Progenitor cell of endocrine pancreas (in vitro differentiated cells): ENCODE measurements at places on chromosomes 5 and 9. TPM values are rescaled to one million over a fixed set of nuclear protein-coding genes. Genes with fewer than 3 reads are reported as not detected.

DNA sequence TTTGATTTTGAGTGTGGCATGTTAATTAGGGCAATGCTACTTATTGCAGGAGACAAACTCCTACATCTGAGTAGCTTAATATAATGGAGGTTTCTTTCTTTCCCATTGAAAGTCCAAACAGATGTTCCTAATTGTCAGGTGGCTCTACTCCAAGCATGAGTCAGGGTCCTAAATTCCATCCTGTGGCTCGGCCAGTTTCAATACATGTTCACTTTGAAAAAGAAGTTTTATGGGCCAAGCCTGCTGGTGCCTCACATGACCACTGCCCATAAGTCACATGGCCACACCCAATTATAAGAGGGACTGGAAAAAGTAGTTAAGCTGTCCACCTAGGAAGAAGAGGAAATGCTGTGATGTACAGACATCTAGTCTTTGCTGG lies 170.4 kb downstream of the ARRDC3 start:
- H3K27ac ChIP-seq, result no peak overlapping the region
- H3K27me3 ChIP-seq, result no peaks in the 10 kb centered on the region
- H3K4me1 ChIP-seq, result no peaks in the 10 kb centered on the region
- no peak overlapping the region for H3K4me3 ChIP-seq
- no peak for DNase-seq

GRCh38 chr5:81895307-81895706 lies 76.5 kb upstream of the ATG10 start:
- H3K4me1 ChIP-seq, result no peaks in the 10 kb centered on the region
- DNase-seq, result no peak
- peaks cover 3% of the 10 kb centered on the region for H3K27me3 ChIP-seq
- H3K4me3 ChIP-seq, result no peak overlapping the region
- peaks cover 8% of the 10 kb centered on the region for H3K36me3 ChIP-seq
- H3K27ac ChIP-seq, result no peak overlapping the region

GRCh38 chr9:131800366-131800765 lies 60.5 kb upstream of the RAPGEF1 start:
- DNase-seq, result no peak
- H3K4me3 ChIP-seq, result no peak overlapping the region
- H3K27ac ChIP-seq, result no peak overlapping the region
- peaks cover 31% of the 10 kb centered on the region for H3K27me3 ChIP-seq
- H3K36me3 ChIP-seq, result no peaks in the 10 kb centered on the region
- peaks cover under 1% of the 10 kb centered on the region for H3K4me1 ChIP-seq

DNA sequence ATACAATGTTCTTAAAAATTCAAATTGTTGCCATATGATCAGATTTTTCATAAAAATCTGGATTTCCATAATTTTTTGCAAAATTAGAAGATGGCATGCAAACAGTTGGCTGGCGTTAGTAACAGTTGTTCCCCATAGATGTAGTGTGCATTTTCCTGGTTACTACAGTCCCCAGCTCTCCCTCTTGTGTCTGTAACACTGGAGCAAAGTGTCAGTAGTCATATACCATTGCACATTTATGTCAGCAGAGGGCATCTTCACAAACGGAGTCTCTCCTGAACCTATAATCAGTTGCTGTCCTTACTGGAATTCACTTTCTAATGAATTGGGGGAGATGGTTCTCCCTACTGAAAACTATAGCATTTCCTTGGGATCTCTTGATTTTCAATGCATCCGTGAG lies 44.7 kb upstream of the DMAC1 start:
- no peaks in the 10 kb centered on the region for H3K36me3 ChIP-seq
- no peaks in the 10 kb centered on the region for H3K4me1 ChIP-seq
- no peaks in the 10 kb centered on the region for H3K27me3 ChIP-seq
- no peak overlapping the region for H3K27ac ChIP-seq
- no peak overlapping the region for H3K4me3 ChIP-seq
- DNase-seq, result no peak

DNA sequence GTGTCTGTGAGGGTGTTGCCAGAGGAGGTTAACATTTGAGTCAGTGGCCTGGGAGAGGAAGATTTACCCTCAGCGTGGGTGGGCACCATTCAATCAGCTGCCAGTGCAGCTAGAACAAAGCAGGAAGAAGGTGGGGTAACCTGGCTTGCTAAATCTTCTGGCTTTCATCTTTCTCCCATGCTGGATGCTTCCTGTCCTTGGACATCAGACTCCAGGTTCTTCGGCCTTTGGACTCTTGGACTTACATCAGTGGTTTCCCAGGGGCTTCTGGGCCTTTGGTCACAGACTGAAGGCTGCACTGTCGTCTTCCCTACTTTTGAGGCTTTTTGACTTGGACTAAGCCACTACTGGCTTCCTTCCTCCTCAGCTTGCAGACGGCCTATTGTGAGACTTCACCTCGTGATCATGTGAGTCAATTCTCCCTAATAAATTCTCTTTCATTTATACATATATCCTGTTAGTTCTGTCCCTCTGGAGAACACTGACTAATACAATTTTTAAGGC lies 38.1 kb downstream of the PBX3 start:
- no peaks in the 10 kb centered on the region for H3K27me3 ChIP-seq
- H3K27ac ChIP-seq, result no peak overlapping the region

DNA sequence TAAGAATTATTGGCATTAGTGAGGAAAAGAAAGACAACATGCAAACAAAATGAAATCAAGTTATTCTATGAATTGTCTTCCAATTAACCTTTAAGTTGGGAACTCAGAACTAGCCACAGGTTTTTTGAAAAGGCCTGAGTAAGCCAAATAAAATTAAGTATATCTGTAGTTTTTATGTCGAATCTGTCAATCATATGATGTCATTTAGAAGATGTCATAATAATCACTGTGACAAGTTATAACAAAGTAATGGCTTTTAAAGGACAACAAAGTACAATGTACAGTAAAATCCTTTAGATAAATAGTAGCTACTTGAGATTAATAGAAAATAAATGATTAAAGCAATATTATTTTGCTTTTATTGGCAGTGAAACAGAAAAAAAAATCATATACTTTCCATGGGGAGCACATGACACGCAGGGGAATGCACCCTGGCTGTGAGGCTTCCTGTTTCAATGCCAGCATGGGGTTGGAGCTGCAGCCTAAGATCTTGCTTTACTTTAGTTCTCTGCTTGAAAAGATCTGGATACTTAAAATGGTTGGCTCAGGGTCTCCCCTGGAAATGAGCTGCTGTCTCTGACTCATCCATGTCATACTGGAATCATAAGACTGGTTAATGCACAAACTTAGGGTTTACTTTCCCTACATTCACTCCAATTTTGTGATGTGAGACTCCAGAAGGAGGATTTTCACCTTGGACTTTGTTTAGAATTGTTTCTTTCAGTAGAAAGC lies 284.3 kb downstream of the TAF11L14 start:
- no peaks in the 10 kb centered on the region for H3K4me1 ChIP-seq
- H3K4me3 ChIP-seq, result no peak overlapping the region
- H3K36me3 ChIP-seq, result no peaks in the 10 kb centered on the region
- no peak for DNase-seq

C9 gene
- not detected in 2 replicates for total RNA-seq

ZNF883 gene
- 14.1 and 16.5 TPM in 2 replicates for total RNA-seq

DNA sequence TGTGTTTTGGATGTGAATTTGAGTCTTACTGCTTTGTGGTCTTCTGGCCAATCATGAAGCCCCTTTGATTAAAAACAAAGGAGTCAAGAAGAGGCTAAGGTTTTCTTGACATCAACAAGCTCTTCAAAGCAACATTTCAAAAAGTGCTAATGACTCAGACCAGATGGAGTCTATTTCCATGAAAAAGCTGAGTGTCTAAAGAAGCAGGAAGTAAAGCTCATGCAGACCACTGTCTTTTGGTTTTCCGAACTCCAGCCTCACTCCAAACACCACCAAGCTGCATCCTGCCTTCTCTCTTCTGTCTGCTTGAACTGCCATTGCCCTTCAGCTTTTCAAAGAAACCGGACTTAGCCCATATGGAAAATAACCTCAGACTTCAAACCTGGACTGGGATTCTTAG lies 115.2 kb downstream of the PRDM6 start:
- H3K27ac ChIP-seq, result no peak overlapping the region
- no peaks in the 10 kb centered on the region for H3K27me3 ChIP-seq
- H3K4me3 ChIP-seq, result no peak overlapping the region

DNA sequence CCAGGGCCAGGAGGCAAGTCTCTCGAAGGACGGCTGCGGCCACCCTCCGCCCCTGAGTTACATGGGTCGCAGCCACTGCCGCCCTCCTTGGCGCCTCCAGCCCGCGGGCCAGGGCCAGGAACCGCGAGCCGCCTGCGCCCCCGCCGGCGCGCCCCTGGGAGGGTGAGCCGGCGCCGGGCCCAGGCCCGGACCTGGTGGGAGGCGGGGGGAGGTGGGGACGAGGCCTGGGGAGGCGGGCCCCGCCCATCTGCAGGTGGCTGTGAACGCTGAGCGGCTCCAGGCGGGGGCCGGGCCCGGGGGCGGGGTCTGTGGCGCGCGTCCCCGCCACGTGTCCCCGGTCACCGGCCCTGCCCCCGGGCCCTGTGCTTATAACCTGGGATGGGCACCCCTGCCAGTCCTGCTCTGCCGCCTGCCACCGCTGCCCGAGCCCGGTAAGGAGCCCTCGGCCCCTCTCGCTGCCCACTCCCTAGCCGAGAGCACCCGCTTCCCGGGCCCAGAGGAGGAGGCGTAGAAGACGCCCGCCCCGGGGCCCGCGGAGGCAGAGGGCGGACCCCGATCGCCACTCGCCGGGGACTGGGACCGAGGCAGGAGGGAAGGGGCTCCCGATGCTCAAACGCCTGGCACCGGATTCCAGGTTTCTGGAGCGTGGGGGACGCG lies at the start of gene ASS1:
TSS of gene ASS1 (plus strand) at position 397 of the 657 bp plus-strand sequence. CDS start 7,268 bp downstream, outside the sequence.
- DNase-seq, result peak; percentile 39
- peaks cover 1% of the 10 kb centered on the region for H3K36me3 ChIP-seq
- H3K27me3 ChIP-seq, result peaks cover 36% of the 10 kb centered on the region

- H3K4me1 ChIP-seq, result peaks cover 14% of the 10 kb centered on the region
- DNase-seq, result no peak
- H3K4me3 ChIP-seq, result no peak overlapping the region
- H3K36me3 ChIP-seq, result peaks cover 1% of the 10 kb centered on the region
Measured at GRCh38 chr5:95973793-95974325, 12.2 kb upstream of the ELL2 start.

FCN2 gene
- total RNA-seq, result not detected in 2 replicates

DNA sequence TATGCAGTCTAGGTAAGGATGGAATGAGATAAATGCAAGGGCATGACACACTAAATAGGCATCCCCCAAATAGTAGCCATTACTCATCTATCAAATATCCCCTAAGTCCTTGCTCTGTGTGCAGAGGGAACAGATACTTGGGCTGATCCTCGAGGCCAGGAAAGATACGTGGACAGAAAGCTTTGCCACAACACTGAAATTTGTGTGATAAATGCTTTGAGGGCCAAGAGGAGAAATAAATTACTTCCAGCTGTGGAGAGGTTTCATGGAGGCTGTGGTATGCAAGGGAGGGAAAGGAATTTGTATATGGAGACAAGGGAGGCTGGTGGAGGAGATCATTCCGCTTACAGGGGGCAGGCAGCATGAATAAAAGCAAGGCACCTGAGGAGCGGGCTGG lies 18.5 kb downstream of the ATOX1 start:
- no peaks in the 10 kb centered on the region for H3K27me3 ChIP-seq
- H3K36me3 ChIP-seq, result peaks cover 9% of the 10 kb centered on the region
- H3K4me3 ChIP-seq, result no peak overlapping the region
- no peak for DNase-seq
- peak overlapping the region; percentile 1 for H3K27ac ChIP-seq
- H3K4me1 ChIP-seq, result peaks cover 4% of the 10 kb centered on the region
